ENCODE measurements at places on chromosomes 5 and 9. TPM values are rescaled to one million over a fixed set of nuclear protein-coding genes. Genes with fewer than 3 reads are reported as not detected.
A peak's percentile ranks its signal among the peaks of the same experiment; 100 is the strongest.

DNA sequence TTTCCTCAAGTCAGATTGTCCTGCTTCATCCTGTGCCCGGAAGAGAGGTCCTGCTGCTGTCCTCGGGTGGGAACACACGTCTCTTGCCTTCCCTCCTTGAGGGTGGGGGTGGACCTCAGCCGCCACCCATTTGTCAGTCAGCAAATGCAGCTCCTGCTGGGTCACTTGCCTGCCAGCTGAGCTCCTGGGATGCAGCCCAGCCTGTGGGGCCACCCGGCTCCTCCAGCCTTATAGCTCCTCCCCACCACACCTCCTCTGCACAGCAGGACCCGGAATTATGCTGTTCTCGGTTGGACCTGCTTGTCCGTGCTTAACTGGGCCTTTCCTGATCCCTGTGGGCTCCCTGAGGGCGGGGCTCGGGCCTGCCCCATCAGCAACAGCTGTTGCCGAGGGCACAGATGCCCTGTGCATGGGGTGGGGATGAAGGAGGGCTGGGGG lies 52.7 kb downstream of the RXRA start:
- no peaks in the 10 kb centered on the region for H3K27me3 ChIP-seq
- DNase-seq = peak; percentile 86
- H3K27ac ChIP-seq = peak overlapping the region; percentile 90
- H3K4me1 ChIP-seq = peaks cover 95% of the 10 kb centered on the region
- H3K36me3 ChIP-seq = no peaks in the 10 kb centered on the region
- H3K4me3 ChIP-seq = peak overlapping the region; percentile 27

DNA sequence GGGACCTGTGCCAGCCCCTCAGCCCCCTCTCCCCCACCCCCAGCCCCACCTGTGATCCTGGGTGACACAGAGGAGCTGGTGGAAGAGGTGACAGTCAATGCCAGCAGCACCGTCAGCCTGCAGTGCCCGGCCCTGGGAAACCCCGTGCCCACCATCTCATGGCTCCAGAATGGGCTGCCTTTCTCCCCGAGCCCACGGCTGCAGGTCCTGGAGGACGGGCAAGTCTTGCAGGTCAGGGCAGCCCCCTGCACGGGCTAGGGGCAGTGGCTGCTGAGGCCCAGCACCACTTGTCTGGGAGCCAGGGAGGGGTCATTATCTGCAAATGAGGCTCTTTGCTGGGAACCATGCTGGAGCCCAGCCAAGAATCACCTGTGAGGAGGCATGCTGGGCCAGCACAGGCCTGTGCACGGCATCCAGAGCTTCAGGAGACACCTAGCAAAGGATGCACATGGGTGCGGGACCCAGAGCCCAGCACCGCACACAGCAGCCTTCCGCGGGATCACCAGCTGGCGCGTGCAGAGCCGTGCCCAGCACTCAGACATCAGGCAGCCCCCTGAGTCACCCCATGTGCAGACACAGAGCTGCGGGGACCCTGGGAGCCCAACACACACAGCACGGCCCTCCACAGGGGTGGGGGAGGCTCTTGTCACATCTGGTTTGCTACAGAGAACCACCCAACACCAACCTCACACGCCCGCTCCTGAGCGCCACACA lies 62.0 kb upstream of the ASS1 start:
- H3K27me3 ChIP-seq = no peaks in the 10 kb centered on the region
- H3K27ac ChIP-seq = no peak overlapping the region
- no peak overlapping the region for H3K4me3 ChIP-seq
- DNase-seq = no peak
- H3K36me3 ChIP-seq = no peaks in the 10 kb centered on the region
- no peaks in the 10 kb centered on the region for H3K4me1 ChIP-seq

DNA sequence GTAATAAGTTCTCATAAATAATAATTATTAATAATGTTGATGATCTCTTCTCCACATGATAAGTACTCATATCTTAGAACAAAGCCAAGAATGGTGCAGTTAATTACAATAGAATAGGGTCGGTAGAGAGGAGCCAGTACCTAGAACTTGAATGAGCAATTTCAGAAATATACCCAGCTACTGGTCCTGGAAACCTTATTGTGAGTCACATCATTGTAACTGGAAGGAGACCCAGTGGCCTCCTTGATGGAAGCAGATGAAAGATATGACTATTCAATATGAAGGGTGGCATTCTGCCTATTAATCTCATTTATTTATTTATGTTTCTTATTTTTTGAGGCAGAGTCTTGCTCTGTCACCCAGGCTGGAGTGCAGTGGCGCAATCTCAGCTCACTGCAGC lies 37.7 kb upstream of the SHOC1 start:
- no peak overlapping the region for H3K4me3 ChIP-seq
- no peaks in the 10 kb centered on the region for H3K4me1 ChIP-seq
- DNase-seq = no peak

- no peaks in the 10 kb centered on the region for H3K27me3 ChIP-seq
- DNase-seq = no peak
- no peaks in the 10 kb centered on the region for H3K4me1 ChIP-seq
- no peak overlapping the region for H3K4me3 ChIP-seq
- no peaks in the 10 kb centered on the region for H3K36me3 ChIP-seq
- H3K27ac ChIP-seq = no peak overlapping the region
Measured at GRCh38 chr5:150064681-150065220, 21.6 kb downstream of the CSF1R start.

GRCh38 chr9:4741365-4742089 lies 525 bp upstream of the AK3 start:
- peak overlapping the region; percentile 87 for H3K27ac ChIP-seq
- peak overlapping the region; percentile 87 for H3K4me3 ChIP-seq
- no peaks in the 10 kb centered on the region for H3K27me3 ChIP-seq
- no peaks in the 10 kb centered on the region for H3K36me3 ChIP-seq
- H3K4me1 ChIP-seq = peaks cover 14% of the 10 kb centered on the region

GRCh38 chr9:132023419-132024180 lies 56.1 kb downstream of the MED27 start:
- peaks cover 22% of the 10 kb centered on the region for H3K4me1 ChIP-seq
- H3K36me3 ChIP-seq = no peaks in the 10 kb centered on the region
- no peaks in the 10 kb centered on the region for H3K27me3 ChIP-seq
- no peak overlapping the region for H3K27ac ChIP-seq

DNA sequence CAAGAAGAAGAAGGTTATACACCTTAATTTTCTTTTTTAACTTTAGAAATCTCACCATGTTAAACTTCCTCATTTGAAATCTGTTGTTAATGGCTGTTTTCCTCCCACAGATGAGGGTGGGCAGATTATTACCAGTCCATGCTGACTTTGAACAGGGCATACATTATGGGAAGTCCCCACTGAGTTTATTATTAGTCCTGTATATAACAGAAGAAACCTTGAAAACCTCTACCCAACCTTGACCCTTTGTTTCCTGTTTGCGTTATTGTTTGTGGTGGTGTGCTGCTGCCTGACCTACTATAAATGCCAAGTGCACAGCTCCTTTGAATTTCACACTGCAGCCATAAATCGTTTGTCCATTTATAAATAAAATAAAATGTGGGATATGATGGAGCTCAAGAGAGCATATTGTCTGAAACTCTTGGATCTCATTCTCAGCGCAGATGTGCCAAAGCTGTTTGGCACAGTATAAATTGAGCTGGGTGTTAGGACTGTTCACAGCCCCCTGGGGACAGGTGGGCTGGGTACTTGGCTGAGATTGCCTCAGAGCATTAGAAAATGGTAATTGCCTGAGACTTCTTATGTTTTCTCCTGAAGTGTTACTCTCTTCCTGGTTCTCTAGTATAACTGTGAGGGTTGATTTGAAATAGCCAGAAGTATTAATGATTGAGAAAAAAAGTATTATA lies 139.6 kb downstream of the SPATA31D1 start:
- no peaks in the 10 kb centered on the region for H3K4me1 ChIP-seq
- no peak overlapping the region for H3K4me3 ChIP-seq
- H3K36me3 ChIP-seq = no peaks in the 10 kb centered on the region
- H3K27me3 ChIP-seq = no peaks in the 10 kb centered on the region
- no peak overlapping the region for H3K27ac ChIP-seq

- no peak for DNase-seq
- H3K4me3 ChIP-seq = no peak overlapping the region
- no peaks in the 10 kb centered on the region for H3K27me3 ChIP-seq
- no peak overlapping the region for H3K27ac ChIP-seq
- H3K36me3 ChIP-seq = no peaks in the 10 kb centered on the region
- H3K4me1 ChIP-seq = no peaks in the 10 kb centered on the region
Measured at GRCh38 chr9:109739760-109740159, 40.2 kb upstream of the PALM2AKAP2 start.

The PCDHGB3 gene
- 1.3 TPM for total RNA-seq

The FAM169A gene
- total RNA-seq = not detected

GRCh38 chr5:174724484-174725260 lies at the start of gene MSX2:
MSX2 (plus strand) TSS chr5:174724582; CDS start chr5:174724660, 78 bp downstream.
- H3K27ac ChIP-seq = peak within 1 kb of the TSS; percentile 79
- no peaks in the 10 kb centered on the region for H3K36me3 ChIP-seq
- H3K27me3 ChIP-seq = peaks cover 37% of the 10 kb centered on the region
- H3K4me3 ChIP-seq = peak within 1 kb of the TSS; percentile 81
- peaks cover 11% of the 10 kb centered on the region for H3K4me1 ChIP-seq
- peak; percentile 82 for DNase-seq

DNA sequence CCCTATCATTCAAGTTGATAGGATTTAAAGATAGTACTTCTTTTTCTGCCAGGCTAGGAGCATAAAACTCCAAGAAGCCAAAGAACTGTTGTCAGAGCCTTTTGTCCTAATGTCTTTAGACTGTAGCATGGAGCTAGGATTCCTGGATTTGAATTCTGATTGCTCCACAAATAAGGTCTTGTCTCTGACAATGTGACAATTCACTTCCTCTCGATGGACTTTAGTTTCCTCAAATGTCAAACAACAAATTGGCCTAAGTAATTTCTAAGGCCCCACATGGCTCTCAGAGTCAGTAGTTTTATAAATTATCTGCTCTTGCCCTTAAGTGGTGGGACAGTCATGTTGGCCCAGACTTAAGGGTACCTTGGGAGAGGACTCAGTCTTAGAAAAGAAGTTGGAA lies 36.7 kb downstream of the RFK start:
- H3K36me3 ChIP-seq = no peaks in the 10 kb centered on the region
- H3K27ac ChIP-seq = no peak overlapping the region
- H3K27me3 ChIP-seq = no peaks in the 10 kb centered on the region
- no peak for DNase-seq

DNA sequence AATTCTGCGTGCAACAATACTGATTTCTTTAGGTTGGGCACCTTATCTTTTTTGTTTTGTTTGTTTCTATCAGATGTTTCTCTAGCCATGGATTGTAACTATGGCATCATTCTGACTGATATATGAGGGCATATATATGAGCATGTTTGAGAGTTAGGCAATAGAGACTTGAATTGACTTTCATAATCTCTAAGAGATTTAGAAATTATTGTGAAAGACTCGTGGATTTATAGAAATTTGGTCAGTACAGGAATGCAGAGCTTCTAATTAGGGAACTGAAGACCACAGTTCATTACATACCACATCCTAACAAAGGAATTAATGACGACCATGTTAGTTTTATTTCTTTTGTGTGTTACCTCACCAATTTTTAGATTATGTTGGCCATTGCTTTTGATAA lies 546.0 kb upstream of the GRAMD2B start:
- H3K4me3 ChIP-seq = no peak overlapping the region
- H3K4me1 ChIP-seq = no peaks in the 10 kb centered on the region
- no peak for DNase-seq
- H3K36me3 ChIP-seq = no peaks in the 10 kb centered on the region
- H3K27ac ChIP-seq = no peak overlapping the region
- H3K27me3 ChIP-seq = no peaks in the 10 kb centered on the region

Measured in gastrocnemius medialis (tissue), 4 donors.